ENCODE measurements at places on chromosomes 1 and 21. TPM values are rescaled to one million over a fixed set of nuclear protein-coding genes. Genes with fewer than 3 reads are reported as not detected.

DNA sequence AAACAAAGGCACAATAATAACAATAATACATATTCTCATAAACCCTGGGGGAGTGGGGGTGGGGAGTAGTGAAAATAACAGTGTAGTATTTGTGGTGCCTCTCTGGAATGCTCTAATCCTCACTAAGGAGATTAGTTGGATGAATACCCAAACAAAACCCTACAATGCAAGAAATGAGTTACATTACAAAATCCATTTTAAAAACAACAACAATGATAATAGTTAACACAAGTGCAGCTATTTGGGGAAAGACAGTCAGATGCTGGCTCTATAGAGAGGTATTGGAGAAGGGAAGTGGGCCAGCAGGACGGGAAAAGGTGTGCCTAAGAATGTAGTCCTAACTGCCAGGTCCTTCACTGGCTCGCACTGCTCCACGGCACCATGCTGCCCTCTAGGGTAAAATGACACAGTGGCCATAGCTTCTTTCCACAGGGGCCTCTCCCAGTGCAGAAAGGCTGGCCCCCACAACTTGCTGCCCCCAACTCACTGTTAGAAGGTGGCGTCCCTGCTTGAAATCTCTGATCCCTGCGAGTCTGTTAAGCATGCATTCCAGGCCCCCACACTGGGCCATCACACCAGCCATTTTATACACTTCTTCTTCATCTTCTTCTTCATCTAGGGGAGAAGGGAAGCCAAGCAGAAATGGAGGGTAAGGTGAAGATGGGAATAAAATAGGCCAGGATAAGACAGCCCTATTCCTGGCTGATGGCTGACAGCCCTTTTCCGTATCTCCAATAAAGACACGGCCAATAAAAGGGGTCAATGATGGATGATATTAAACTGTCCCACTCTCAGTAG, 113.8 kb downstream of the UBR4 start:
- H3K27me3 ChIP-seq, result no peaks in the 10 kb centered on the region
- peak; percentile 24 for DNase-seq
- H3K36me3 ChIP-seq, result peaks cover 100% of the 10 kb centered on the region
- H3K4me3 ChIP-seq, result no peak overlapping the region

MAGI3 gene
- 25.4 TPM for total RNA-seq

SLAMF7 gene
- total RNA-seq, result not detected

S100A6 gene
- 771 TPM for total RNA-seq

DNA sequence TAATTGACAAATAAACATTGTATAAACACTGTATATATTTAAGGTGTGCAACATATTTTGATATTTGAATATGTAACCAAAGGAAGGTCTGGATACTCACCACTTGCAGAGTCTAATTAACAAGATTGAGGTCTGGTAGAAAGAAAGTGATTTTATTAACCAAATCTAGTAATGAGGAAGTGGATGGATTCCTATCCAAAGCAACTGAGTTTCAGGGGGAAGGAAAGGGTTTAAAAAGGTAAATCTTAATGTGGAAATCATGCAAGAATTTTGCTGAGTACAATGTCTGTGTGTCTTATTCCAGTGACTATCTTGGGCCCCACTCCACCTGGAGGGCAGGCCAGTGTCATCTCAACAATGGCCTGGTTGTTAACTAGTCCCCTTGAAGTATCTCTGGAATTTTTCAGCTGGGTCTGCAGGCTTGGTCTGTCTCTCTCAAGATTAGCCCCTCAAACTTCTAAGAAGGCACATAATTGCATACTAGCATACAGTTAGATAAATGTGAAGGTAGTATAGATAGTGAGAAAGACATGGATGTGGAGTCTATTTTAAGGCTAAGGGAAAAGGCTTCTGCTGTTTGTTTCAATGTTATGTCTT, 262.7 kb upstream of the RGS18 start:
- H3K27ac ChIP-seq, result no peak overlapping the region
- H3K36me3 ChIP-seq, result no peaks in the 10 kb centered on the region
- H3K27me3 ChIP-seq, result no peaks in the 10 kb centered on the region
- no peaks in the 10 kb centered on the region for H3K4me1 ChIP-seq
- H3K4me3 ChIP-seq, result no peak overlapping the region
